HCT116 (cell line): ENCODE measurements at places on chromosomes 3 and 15.
A peak's percentile ranks its signal among the peaks of the same experiment; 100 is the strongest.

DNA sequence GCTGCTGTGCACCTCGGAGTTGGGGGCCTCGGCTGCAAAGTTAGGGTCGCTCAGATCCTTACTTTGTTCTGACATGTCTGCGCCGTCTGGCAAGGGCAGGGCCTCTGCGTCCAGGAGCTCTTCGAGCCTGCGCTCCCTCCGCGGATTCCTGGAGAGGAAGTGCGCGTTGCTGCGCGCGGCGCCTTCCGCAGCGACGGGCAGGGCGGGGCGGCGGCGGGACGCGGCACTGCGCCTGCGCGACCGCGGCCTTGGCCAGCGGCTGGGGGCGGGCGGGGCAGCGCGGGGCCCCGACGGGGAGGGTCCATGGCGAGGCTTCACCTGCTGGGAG lies at the start of gene NDN:
Gene NDN (minus strand): TSS at position 163 of the 328 bp plus-strand sequence. CDS start 88 bp downstream, at position 75.
- no peak for DNase-seq

GRCh38 chr15:80735344-80735743 lies 40.2 kb downstream of the ABHD17C start:
- DNase-seq: no peak

GRCh38 chr15:86690566-86690965 lies 610.9 kb downstream of the AGBL1 start:
- no peak for DNase-seq

DNA sequence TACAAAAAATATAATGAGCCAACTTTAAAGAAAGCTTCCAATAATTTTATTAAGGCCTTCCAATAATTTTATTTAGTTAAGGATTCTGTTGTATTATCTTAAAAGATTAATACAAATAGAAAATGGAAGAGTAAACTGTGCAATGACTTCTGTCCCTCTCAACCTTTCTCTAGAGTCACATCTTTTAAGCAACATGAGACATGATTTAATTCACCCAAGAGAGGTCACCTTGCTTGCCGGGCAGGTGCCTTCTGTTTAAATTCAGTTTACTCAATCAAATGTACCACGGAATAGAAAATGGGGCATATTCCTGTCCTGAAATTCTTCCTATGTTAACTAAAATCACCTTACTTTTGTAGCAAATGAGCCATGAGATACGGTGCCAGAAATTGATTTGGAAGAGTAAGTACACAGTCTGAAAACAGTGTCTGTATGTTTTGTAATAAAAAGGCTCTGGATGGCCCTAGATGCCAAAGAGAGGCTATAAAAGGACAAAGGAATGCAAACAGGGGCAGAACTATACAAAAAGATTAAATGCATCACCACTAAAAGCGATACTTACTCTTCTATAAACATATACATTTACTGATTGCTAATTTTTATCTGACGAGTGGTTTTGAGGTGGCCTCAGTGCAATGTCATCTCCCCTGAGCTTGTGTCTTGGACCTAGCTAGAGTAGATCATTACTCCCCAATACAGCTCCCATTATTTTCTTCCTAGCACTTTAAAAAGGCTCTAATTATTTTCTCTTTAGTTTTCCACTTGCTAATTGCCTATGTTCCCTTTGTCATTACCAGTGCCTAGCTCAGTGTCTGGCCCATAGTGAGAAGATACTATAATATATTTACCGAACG lies 134.0 kb downstream of the FHIT start:
- no peak for DNase-seq

GRCh38 chr15:62606376-62607113 lies 436.0 kb upstream of the TPM1 start:
- peak; percentile 58 for DNase-seq

DNA sequence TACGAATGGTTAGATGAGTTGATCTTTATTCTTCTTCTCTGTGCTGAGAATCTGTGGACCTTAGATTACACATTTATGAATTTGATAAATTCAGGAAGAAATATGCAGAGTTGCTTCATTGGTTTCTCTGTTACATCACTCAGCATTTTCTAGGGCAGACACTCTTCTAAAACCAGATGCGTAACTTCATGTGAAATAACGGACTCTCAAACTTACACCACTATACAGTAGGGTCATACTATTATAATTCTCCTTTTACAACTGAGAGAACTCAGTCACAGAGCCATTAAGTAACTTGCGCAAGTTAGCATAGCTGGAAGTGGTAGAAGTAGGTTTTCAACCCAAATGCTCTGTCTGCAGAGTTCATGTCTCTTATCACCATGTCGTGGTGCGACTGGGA lies 5.7 kb downstream of the TMEM207 start:
- no peak for DNase-seq

GRCh38 chr15:30043211-30043655 lies 39.5 kb upstream of the GOLGA8J start:
- no peak for DNase-seq

GRCh38 chr3:97816811-97817210 lies 5.0 kb upstream of the CRYBG3 start:
- DNase-seq: no peak

GRCh38 chr15:99966815-99967214 lies 233.6 kb upstream of the LYSMD4 start:
- DNase-seq: no peak

- DNase-seq: no peak
Observed at GRCh38 chr3:69594286-69594685, 145.0 kb upstream of the MITF start.

DNA sequence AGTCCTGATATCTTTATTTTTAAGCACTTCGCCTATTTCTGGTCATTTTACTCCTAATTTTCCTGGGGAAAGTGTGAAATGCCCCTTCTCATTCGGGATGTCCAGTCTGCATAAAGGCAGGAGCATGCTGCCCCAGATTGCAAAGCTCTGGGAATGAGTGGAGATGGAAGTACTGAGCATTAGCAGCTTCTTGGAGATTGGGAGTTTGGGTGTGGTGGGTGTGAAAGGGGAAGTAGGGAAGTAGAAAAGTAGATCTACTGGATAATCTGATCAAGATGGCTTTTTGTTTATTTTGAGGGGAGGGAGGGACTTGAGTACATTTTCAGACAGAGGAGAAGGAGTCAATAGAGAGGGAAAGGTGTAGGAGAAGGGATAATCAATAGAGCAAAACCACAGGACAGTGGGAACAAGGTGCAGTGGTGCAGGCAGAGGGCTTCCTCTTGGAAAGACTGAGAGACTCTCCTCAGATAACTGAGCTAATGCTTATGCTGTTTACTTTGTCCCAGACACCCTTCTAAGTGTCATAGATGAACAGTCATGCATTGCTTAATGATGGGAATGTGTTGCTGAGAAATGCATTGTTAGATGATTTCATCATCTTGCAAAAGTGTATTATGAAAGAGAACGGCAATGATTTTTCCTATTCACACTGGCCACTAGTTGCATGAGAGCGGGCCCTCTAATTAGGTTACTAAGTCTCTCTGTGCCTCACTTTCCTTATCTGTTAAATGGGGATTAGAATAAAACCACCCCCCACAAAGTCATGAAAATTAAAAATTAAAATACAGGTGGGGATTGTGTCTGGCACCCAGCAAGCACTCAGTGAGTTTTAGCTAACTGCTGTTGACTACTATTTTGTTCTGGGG lies 45.5 kb downstream of the PHLDB2 start:
- DNase-seq: peak; percentile 89

DNA sequence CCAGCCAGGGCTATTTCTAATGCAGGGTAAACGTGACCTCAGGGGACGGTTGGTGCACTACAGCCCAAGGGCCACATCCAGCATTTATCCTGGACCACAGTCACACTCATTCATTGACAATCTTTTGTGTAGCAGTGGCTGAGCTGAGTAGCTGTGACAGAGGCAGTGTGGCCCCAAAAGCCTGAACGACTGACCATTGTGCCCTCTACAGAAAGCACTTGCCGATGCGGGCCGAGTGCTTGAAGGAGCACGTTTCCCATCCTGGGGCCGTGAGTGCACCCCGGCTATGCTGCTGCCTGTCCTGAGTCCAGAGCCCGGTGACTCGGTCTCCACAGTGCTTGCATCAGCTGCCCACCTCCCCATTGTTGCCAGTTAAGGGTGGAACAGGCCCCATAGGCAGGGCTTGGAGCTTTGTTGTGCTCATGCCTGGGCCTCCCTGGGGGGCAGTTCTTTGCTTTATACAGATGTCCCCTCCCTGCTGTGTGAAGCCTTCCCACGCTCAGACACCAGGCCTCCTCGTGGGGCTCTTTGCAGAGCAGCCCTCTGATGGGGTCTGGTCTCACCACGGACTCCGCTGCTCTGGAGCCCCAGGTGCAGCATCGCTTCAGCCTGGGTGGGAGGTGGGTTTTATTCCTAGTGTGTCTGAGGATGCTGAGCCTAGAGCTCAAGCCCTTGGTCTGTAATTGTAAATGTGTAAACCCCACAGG lies 13.0 kb upstream of the SNRPA1 start:
- DNase-seq: no peak

- peak; percentile 41 for DNase-seq
Observed at GRCh38 chr3:42961633-42962032, 17.5 kb upstream of the GASK1A start.

DNA sequence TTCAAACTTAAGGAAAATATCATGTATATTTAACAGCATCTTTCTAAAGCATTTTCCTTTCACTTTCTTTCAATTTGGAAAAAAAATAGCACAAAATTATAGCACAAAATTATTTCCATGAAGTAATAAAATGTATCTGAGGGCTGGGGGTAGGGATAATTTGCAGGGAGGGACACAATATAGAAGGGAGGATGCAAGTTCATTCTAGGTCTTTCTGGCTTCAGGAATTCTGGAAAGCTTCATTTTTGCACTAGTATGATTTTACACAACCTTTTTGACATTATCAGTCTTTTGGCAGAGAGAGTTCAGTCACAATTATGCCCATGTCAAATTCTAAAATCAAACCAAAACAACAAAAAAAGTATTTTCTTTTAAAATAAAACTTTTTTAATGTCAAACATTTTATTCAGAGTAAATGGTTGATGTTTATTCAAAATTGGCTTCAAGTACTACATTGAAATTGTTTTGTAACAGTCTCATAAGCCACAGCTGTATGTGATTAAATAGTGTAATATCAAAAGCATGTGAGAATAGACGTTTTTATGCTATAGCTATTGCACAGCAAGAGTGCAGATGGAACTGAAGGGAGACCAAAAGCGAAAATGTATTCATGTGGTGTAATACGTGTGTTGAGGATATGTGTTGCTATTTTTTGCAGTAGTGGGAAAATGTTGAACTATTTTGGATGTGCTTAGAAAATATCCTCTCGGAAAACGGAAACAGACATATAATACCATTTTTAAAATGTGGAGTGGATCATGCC lies 5.8 kb downstream of the RBMS3 start:
- no peak for DNase-seq

GRCh38 chr3:133886031-133886722 lies 9.5 kb downstream of the RAB6B start:
- no peak for DNase-seq

GRCh38 chr3:101827211-101828174 lies 21.8 kb upstream of the NFKBIZ start:
- peak; percentile 52 for DNase-seq

- no peak for DNase-seq
Observed at GRCh38 chr15:91824256-91824655, 29.3 kb upstream of the SLCO3A1 start.

- no peak for DNase-seq
Observed at GRCh38 chr15:86193716-86194380, 114.2 kb downstream of the AGBL1 start.

DNA sequence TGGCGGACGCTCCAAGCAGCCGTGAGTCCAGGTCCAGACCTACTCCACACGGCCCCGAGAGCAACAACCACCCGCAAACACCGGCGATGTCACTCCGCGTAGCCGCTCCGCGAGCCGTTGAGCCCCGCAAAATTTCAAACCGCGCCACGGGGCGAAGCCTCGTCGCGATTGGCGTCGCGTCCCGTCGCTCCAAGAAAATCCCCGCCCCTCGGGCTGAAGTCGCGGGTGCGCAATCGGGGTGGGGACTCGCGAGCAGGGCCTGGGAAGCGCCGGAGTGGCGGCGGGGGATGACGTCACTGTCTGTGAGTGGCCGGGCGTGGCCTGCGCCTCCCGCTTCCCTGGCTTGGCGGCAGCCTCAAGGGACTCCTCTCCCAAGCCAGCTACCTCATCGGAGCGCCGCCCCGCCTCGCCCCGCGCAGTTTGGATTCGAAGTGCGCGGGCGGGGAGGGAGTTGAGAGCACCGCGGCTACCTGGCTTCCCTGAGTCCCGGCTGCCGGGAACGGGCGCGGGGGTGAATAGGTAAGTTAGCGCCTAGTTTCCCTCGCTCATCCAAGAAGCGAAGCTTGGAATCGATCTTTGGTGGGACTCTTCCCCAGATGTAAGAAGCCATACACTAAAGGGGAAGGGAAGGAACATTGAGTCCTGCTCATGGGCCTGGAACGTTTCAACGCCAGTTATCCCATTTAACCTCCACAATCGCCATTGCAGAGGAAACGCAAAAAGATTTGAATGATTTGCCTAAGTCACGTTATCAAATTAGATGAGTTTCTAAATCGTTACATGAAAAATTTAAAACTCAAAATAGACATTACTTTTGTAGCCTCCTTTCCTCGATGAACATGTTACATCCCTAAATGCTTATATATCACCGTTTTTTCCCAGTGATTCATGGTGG lies at the start of gene PRC1:
Gene PRC1 (minus strand): TSS at position 119 of the 895 bp plus-strand sequence. CDS start 118 bp downstream, at position 1.
- DNase-seq: peak; percentile 94

DNA sequence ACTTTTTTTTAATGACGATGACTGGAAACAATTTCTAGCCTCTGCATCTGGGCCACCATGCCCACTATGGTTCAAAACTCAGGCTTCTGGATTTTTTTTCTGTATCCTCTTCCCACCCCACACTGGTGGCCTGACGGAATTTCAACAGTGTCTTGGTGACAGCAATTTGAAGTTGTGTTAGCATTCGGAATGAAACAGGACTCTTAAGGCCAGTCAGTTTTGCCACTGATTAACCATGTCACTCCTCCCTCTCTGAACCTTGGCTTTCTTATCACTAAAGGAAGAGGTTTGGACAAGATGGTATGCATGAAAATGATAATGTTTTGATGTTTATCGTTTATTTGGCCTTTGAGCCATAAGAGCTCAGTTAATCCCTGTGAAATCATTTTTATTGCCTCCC lies 41.6 kb upstream of the BDH1 start:
- no peak for DNase-seq

DNA sequence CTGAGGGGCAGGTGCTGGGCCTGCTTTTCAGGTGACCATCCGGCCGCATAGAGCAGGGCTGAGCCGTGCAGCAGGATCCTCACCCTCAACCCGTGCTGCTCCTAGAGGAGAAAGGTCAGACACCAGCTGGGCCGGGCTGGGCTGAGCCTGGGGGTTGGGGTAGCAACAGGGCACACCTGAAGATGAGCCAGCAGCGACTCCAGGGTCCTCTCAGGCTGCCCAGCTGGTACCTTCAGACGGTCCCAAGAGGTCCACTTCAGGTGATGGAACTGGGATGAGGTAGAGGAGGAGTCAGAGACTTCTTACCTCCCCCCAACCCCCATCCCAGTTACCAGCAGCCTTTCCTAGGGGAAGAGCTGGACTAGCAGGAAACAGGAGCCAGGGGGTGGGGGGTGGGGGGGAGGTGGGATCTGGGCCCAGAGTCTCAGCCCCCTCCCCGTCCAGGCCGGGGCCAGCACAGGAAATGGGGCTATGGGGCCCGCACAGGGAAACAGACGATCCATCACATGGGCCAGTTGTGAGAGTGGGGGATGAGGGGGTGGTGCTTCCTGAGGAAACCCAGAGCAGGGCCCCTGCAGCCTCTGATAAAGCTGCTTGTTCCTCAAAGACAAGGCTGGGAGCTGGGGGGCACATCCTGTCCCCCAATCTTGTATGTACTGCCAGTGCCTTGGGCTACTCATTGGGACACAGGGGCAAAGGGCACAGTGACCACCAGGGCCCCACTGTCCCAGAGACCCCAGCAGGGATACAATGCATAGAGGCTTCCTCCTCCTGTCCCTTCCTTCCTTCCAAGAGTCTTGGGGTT lies 3.0 kb downstream of the INKA1 start:
- no peak for DNase-seq

GRCh38 chr15:57373882-57374276 lies 2.4 kb upstream of the CGNL1 start:
- DNase-seq: no peak
